ENCODE measurements at places on chromosomes 5 and 9.

DNA sequence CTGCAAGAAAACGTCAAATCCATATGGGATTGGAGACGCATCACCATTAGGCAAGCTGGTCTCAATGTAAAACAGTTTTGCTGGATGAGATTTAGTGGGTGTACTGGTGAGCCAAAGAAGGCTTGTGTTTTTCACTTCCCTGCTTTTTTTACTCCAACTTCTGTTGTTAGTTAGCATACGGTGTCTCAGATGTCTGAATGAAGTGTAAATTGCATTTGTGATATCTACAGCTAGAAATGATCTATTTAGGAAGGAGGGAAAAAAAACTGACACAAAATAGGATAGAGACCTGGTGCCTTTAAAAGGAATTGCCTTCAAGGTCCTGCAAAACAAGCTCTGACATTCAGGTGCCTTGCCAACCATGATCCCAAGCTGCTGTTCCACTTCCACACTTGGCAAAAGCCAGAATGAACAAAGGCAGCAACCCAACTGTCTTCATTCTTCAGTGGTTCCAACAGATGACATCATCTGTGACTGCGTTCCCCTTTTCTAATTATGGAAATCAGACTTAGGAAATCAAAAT lies 104.2 kb upstream of the RAI14 start:
- H3K27me3 ChIP-seq: no peaks in the 10 kb centered on the region
- H3K4me1 ChIP-seq: 0 out of 2 replicates have a peak, but pooled peaks cover 7% of the 10 kb centered on the region
- no peak overlapping the region for H3K4me3 ChIP-seq
- H3K27ac ChIP-seq: no peak overlapping the region
- DNase-seq: peak; percentile 46

DNA sequence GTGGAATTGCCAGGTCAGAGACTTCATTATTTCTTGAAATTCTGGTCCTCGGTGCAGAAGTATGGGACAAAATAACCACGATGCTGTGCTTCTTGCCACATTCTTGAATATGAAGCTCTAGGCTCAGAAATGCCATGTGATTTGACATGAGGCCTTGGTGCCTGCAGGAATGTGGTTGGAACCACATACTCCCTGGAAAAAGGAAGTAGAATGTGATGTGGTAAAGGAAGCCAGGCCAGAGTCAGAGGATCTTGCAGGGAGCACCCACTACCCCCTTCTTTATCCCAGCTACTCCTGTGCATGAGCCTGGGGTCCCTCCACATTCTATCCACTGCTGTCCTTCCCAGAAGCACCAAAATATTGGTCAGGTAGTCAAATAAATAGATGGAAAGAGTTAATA lies 80.9 kb downstream of the FOXD1 start:
- peak; percentile 47 for DNase-seq
- H3K27ac ChIP-seq: no peak overlapping the region
- no peak overlapping the region for H3K4me3 ChIP-seq
- H3K27me3 ChIP-seq: no peaks in the 10 kb centered on the region
- H3K36me3 ChIP-seq: no peaks in the 10 kb centered on the region

DNA sequence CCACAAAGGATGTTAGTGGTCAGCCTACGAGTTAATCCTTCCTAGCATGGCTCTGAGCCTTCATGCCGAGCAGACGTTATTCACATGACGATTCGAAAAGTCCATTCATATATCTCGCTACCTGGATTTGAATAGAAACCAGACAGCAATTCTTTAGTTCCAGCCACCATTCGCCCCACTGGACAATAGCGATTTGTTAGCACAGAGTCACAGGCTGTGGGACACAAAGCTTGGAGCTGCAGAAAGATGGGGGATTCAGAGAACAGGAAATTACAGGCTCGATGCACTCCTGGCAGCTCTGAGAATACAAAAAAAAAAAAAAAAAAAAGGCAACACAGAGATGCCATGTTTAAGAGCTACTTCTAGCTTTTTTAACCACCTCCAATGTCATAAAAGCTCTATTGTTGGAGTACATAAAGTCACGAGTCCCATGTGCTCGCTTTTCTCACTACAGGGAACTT lies 110.7 kb downstream of the NR6A1 start:
- peak; percentile 72 for DNase-seq
- no peaks in the 10 kb centered on the region for H3K27me3 ChIP-seq
- H3K27ac ChIP-seq: peak overlapping the region; percentile 95
- H3K36me3 ChIP-seq: no peaks in the 10 kb centered on the region
- H3K4me1 ChIP-seq: peaks cover 24% of the 10 kb centered on the region
- H3K4me3 ChIP-seq: peak overlapping the region; percentile 83

GRCh38 chr5:169412831-169413230 lies 111.9 kb upstream of the SLIT3 start:
- H3K27ac ChIP-seq: no peak overlapping the region
- peaks cover 79% of the 10 kb centered on the region for H3K4me1 ChIP-seq
- H3K36me3 ChIP-seq: no peaks in the 10 kb centered on the region
- H3K27me3 ChIP-seq: no peaks in the 10 kb centered on the region

GRCh38 chr5:85069659-85070640 lies 685.3 kb upstream of the EDIL3 start:
- H3K27me3 ChIP-seq: no peaks in the 10 kb centered on the region

- 0 out of 2 replicates have a peak overlapping the region, but pooled peaks have one; percentile 6 for H3K27ac ChIP-seq
- no peak overlapping the region for H3K4me3 ChIP-seq
- no peaks in the 10 kb centered on the region for H3K27me3 ChIP-seq
- peaks cover 69% of the 10 kb centered on the region for H3K4me1 ChIP-seq
These were observed 84.3 kb downstream of the RAI14 start for GRCh38 chr5:34740389-34740806.
